NCI-H460 (cell line): ENCODE measurements at places on chromosomes 1 and 21. TPM values are rescaled to one million over a fixed set of nuclear protein-coding genes. Genes with fewer than 3 reads are reported as not detected.

GRCh38 chr1:246107516-246108277, 399.4 kb downstream of the SMYD3 start:
- no peak for DNase-seq

DNA sequence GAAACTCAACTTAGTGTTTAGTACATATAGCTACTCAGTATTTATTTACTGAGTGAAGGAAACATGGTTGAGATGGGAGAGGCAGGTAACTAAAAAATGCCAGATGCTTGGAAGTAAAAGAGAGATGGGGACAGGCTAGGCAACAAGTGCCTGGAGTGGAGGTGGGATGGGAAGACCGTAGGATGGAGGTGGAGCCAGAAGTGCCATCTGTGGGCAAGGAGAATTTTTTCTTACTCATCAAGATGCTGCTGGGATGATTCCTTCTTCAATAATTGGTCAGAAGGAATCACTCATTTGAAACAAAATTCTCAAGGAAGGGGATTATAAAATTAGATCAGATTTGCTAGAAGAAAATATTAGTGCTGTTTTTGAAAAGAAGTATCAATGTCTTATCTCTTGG, 72.9 kb downstream of the IFI44 start:
- no peak for DNase-seq

GRCh38 chr1:23116216-23116836, 52.3 kb downstream of the LUZP1 start:
- no peak for DNase-seq

DNA sequence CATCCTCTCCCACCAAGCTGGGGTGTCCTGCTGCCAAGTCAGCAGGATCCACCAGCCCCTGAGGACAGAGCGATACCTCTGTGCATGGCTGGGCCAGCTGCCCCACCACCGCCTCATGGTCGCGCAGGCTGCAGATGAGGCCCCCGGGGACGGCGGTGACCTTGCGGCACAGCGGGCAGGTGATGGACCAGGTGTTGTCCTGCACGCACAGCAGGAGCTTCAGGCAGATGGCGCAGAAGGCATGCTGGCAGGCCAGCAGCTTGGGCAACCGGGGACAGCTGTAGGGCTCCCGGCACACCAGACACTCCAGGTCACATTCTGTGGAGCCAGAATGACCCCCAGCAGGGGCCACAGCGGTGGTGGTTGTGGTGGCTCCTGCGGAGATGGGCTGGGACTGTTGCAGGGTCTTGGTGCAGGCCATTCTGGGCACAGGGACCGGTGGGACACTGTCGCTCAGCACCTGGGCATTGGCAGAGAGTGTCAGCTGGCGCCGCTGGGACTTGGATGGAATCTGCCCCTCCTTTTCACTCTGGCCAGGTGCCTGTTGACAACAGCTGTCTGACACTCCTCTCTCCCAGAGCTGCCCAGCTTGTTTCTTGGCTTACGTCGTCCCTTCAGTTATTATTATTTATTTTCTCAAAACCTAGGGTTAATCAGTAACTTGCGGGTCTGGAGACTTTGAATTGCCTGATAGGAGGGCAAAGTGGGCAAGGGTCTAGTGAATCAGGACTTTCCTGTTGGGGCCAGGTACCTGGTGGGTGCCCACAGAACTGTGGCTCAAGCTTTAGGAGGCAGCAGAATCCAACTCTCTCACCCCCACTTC, at the start of gene RNF186:
Gene RNF186, minus strand, starts transcription at position 603 of the 823 bp plus-strand sequence. Its CDS starts 182 bp downstream, at position 421.
- no peak for DNase-seq

DNA sequence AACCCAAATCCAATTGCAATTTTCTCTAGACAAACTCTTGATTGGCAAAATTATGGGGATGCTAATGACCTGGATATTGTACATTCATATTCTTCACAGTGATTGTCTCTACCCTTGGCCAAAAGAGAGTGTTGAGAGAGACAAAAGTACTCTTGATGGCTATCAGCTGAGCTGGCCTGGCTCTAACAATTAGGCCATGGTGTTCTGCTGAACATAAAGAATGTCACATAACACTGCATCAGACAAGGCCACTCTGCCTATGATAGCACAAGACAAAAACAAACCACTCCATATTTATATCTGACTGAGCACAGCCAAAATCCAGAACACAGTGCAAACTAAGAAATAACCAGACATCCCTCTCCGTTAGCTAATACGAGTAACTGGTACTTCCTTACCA, 101.7 kb downstream of the ADAMTS1 start:
- no peak for DNase-seq

DNA sequence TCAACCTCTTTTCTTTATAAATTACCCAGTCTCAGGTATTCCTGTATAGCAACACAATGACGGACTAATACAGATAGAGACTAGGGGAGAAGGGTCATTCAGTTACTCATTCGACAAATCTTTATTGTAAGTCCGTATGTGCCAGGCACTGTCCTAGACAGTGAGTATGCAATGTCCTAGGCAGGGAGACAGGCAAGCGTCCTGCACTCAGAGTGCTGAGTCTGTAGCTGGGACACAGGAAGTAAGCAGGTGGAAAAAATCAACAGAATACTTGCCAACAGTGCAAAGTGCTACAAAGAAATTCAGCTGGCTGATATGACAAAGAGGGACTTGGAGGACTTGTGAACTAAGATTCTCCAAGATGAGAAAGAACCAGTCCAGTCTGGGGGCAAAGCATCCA, 92.2 kb upstream of the ZBTB40 start:
- DNase-seq = no peak

KTI12 gene
- total RNA-seq = 5.9 and 8.4 TPM in 2 replicates

HAPLN2 gene
- 0.52 TPM in 1 of 2 replicates, not detected in the other for total RNA-seq

CLEC20A gene
- not detected in 2 replicates for total RNA-seq

RUNX1 gene
- 7.3 and 10.6 TPM in 2 replicates for total RNA-seq

KRTAP13-2 gene
- not detected in 2 replicates for total RNA-seq
